Skeletal muscle cell (primary cell): ENCODE measurements at places on chromosomes 7 and 10.

DNA sequence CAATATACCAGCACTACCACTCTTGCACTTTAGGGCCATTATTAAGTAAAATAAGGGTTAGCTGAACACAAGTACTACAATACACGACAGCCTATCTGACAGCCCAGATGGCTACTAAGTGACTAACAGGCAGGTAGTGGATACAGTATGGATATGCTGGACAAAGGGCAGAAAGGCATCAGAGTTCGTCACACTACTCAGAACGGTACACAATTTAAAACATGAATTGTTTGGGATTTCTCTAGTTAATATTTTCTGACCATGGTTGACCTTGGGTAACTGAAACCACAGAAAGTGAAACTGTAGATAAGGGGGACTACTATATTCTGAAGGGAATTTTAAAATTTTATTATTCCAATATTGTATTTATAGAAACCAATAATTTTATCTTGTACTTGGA, 101.3 kb upstream of the SKAP2 start:
- DNase-seq = no peak

DNA sequence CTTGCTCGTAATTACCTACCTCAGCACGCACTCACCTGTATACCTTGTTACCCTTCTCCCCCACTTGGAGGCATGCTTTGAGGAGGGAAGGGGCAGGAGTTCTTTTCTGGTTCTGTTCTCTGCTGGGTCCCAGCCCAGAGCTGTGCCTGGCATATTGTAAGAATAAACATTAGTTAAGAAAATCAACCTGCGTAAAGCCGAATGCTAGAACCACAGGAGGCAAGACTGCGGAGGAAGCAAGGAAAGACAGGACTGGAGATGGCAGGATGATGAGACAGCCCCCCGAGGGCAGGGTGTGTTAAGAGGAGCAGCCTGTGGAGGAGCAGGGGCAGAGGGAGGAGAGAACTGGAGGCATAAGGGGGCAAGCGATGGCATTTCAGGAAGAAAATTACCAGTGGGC, 9.5 kb downstream of the C10orf53 start:
- DNase-seq = no peak

GRCh38 chr10:21158301-21158700, 261.2 kb upstream of the NEBL start:
- no peak for DNase-seq

DNA sequence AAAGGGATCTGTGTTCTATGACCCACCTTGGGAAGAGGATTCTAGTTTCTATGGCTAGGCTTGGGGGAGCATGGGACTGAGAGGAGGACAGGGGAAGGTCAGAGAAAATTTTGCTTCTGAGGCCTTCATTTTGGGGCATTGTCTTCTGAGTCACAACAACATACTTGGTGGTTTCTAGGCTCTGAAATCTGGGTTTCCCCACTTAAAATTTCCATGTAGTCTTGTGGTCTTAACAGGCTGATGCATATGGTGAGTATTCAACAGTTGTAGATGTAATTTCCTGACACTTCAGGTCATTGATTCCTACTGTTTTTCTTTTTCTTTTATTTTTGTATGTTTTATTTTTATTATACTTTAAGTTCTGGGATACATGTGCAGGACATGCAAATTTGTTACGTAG, 88.5 kb downstream of the ANKRD7 start:
- DNase-seq = no peak

- DNase-seq = peak; percentile 76
These were observed 165.4 kb downstream of the GLI3 start for GRCh38 chr7:42071372-42072261.

DNA sequence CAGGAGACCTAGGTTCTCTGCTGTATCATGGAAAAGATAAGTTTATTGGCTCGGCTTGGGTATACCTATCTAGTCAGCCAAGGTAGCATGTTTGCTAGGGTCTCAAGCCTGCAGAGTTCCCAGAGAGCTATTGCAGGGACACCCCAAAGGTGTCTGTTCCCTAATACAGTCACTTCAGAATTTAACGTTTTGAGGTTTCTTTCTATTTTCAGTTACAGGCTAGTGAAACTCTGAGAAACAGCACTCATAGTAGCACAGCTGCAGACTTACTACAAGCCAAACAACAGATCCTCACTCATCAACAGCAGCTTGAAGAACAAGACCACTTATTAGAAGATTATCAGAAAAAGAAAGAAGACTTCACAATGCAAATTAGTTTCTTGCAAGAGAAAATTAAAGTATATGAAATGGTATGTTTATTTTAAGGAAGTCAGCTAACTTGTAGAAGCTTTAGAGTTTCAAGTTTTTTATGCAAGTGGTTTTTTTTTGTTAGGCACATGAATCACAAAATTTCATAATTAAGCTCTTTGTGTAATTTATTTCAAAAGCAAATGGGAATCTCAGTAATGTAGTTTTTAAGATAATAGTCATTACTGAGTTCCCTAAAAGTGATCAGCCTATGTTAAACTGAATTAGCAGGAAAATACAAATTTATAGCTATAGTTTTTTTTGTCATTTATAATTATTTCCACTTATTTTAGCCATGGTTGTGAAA, 54.9 kb downstream of the AKAP9 start:
- no peak for DNase-seq

- peak; percentile 53 for DNase-seq
These were observed 85.3 kb downstream of the SEMA3C start for GRCh38 chr7:80833289-80834268.

- DNase-seq = no peak
These were observed 21.2 kb upstream of the ACSM6 start for GRCh38 chr10:95172851-95173250.

GRCh38 chr10:83254698-83255097, 884.6 kb upstream of the GHITM start:
- no peak for DNase-seq

DNA sequence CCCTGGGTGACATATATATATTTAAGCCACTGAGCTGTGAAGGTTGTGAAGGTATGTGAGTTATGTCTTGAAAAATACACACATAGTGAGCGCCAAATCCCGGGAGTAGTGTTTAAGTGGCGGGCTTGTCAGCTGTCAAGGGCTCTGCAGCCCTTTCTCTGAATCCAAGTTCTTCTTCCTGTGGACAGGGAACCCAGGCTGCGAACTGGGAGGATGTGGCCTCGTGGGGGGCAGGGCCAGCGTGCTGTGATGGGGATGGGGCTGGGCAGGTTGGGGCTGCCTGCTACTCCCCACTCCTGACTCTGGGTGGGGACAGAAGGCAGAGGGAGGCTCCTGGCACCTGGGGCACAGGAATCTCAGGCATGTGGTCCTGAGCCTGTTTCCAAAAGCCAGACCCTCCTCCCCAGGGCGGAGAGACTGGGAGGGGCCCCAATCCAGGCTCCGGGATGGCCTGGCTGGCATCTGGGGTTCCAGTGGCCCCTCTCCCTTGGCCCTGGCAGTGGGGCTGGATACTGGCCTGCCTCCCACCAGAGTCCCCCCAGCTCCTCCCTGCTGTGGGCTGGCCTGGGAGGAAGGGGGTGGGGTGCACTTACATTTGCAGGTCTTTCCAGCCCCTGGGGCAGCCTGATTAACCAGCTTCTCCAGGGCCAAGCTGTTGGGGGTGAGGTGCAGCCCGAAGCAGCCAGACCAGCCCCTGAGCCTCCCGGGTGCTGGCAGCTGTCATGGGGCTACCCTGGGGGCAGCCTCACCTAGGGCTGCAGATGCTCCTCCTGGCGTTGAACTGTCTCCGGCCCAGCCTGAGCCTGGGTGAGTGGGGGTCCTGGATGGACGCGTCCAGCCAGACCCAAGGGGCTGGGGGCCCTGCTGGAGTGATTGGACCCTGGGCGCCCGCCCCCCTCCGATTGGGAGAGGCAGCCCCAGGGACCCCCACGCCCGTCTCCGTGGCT, at the start of gene UPK3B:
UPK3B (plus strand) TSS at position 622 of the 947 bp plus-strand sequence; CDS start at position 723, 101 bp downstream.
- DNase-seq = no peak

GRCh38 chr10:3568392-3568791, 216.6 kb downstream of the KLF6 start:
- DNase-seq = no peak

GRCh38 chr7:96401200-96401599, 79.3 kb upstream of the SLC25A13 start:
- DNase-seq = peak; percentile 27

DNA sequence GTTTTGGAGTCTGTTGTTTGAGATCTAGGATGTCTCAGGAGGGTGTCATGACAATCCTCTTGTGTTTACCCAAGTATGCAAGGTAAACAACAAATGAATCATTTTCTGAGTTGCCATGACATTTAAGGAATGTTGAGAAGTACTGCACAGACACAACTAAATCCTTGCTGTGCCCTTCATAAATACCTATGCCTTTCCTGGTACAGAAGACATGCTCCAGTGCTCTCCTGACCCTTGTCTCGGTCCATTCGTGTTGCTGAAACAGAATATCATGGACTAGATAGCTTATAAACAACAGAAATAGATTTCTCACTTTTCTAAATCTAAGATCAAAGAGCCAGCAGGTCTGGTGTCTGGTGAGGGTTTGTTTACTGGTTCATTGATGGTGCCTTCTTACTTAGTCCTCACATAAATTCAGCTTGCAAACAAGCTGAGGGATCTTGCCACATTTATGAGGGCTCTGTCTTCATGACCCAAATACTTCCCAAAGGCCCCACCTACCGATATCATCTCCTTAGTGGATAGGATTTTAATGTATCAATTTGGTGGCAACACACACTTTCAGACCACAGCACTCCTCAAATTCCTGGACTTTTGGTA, 341.8 kb upstream of the SEMA3A start:
- no peak for DNase-seq

GRCh38 chr7:86137343-86137742, 506.4 kb upstream of the GRM3 start:
- no peak for DNase-seq

DNA sequence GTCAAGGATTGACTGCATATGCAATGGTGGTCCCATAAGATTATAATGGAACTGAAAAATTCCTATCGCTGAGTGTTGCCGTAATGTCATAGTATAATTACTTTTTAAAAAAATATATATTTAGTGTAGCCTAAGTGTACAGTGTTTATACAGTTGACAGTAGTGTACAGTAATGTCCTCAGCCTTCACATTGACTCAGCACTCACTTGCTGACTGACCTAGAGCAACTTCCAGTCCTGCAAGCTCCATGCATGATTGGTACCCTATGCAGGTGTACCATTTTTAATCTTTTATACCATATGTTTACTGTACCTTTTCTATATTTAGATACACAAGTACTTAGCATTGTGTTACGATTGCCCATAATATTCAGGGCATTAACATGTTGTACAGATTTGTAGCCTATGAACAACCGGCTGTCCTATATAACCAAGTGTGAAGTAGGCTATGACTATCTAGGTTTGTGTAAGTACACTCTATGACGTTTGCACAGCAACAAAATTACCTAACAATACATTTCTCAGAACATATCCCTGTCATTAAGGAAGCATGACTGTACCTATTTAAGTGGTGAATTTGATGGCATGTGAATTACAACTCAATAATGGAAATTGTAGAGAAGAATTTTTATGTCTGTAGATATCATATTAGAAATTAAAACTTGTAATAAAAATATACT, 40.9 kb downstream of the CCNY start:
- DNase-seq = no peak

DNA sequence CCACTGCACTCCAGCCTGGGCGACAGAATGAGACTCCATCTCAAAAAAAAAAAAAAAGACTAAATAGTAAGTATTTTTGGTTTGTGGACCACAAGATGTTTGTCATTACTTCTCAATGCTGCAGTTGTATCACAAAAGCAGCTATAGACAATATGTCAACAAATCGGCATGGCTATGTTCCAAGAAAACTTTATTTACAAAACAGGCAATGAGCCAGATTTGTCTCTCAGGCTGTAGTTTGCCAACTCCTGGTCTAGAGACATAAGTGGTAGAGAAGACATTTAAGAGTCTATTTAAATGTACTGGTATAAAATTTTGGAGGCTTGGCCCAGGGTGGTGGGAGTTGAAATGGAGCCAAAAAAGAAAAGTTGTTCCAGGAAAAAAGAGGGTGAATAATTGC, 185.8 kb downstream of the SORCS1 start:
- no peak for DNase-seq

- peak; percentile 89 for DNase-seq
These were observed at the start of gene SSBP1 for GRCh38 chr7:141737836-141738591. Gene SSBP1 (plus strand): TSS chr7:141738358. CDS start chr7:141739167, 809 bp downstream.
